ENCODE measurements at places on chromosomes 7 and 10. TPM values are rescaled to one million over a fixed set of nuclear protein-coding genes. Genes with fewer than 3 reads are reported as not detected.

DNA sequence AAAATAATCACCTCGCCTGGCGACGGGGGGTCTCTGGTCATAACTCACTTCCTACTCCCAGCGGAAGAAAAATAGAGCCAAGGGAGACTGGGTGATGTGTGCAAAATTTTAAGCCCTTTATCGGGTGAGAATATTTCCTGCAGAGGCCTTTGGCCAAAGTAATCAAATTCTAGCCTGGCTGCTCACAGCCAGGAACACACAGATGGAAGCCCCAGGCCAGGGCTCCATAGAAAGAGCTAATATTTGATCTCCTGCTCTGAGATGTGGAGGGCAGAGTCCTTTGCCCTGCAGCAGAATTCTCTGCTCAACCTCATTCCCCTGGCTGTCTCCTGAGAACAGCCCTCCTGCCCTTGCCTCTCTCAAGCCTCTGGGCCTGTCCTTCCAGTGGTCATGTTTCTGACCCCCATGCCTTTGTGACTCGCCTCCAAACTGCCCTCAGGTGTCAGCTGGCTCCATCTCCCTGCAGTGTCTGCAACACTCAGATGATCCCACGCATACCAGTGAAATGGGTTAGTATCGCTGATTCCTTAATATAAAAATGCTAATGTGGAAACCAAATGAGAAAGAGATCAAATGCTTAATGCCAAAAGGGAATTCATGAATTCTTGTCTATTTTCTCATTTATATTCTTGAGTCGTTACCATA is 34.5 kb downstream of the FRMD4A start:
- H3K27me3 ChIP-seq = peaks cover 9% of the 10 kb centered on the region
- H3K36me3 ChIP-seq = no peaks in the 10 kb centered on the region
- no peak for DNase-seq
- no peak overlapping the region for H3K4me3 ChIP-seq
- no peak overlapping the region for H3K27ac ChIP-seq

Gene EMX2
- total RNA-seq = not detected

Gene MMRN2
- total RNA-seq = not detected

DNA sequence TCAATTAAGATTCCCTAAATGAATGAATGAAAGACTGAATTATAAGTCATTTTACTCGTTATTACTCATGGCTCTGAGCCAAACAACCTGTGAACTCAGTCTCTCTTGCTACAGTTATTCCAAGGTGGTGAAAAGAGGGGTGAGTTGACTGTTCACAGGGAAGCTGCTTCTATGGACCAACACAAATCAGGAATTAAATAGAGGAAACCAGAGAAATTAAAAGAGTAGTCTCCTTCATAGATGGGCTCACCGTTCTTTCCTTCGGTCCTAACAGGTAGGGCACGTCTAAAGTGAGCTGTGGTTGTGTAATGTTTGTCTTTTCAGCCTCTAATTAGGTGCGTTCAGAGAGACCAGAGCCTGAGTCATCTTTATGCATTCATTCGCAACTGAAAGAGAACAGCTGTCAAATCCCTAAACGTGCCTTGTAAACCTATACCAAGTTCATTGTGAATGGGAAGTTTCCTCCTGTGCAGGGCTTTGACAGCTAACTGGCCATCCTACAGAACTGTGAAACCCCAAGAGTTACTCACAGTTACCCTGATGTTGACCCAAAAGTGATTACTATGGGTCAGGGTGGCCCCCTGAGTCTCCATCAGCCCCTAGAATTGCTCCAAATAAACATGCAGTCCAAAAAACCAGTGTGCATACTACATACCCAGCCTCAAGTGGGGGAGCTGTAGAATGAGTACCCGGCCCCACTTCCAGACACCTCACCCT is 18.2 kb upstream of the C10orf53 start:
- no peaks in the 10 kb centered on the region for H3K4me1 ChIP-seq
- DNase-seq = no peak
- H3K4me3 ChIP-seq = no peak overlapping the region
- H3K27me3 ChIP-seq = peaks cover 6% of the 10 kb centered on the region
- no peak overlapping the region for H3K27ac ChIP-seq

- H3K27ac ChIP-seq = no peak overlapping the region
- H3K27me3 ChIP-seq = peaks cover 3% of the 10 kb centered on the region
- H3K4me1 ChIP-seq = no peaks in the 10 kb centered on the region
- DNase-seq = no peak
These were observed 30.5 kb downstream of the ARMC3 start for GRCh38 chr10:22958338-22958737.

Gene FGF8
- total RNA-seq = not detected

Measured in activated CD8-positive, alpha-beta T cell treated with anti-CD3 and anti-CD28 coated beads, Interleukin-2, amount 10 ng/mL, durations not matched to agents 7 days and 5 days (primary cell).